ENCODE measurements at places on chromosomes 6 and 20.

GRCh38 chr6:47258724-47259347 is 50.9 kb downstream of the TNFRSF21 start:
- DNase-seq = no peak

- no peak for DNase-seq
These were observed 55.9 kb upstream of the ECI2 start for GRCh38 chr6:4191271-4191721.

DNA sequence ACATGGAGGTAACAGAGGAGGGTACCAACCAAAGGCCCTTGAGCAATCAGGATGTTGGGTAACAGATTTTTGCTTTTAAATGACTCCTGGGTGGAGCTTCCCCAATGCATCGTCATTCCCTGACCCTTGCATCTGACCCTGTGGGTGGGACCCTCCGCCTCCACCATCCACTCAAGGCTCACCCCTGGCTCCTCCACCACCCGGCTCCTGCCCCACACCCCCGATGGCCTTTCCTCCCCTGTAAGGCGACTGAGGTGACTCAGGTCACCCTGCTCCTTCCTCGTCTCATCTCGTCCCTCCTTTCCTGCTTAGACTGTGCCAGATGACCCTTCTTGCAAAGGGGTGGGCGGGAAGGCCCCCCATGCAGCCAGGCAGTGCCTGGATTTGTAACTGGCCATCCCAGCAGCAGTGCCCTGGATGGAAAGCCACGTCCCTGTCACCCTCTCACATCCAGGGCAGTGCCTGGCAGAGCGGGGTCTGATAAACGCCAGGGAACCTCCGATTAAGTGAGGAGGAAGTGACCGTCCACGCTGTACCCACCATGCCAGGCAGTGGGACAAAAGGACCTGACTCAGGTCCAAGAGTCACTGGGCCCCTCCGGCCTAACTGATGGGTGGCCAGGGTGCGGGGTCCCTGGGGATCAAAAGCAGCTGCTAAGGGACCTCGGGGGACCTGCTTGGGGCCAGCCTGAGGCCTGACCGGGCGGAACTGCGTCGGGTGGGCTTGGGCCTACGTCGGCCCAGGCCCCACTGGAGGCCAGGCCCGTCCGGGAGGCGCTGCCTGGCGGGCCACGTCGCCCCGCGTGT is 624 bp upstream of the NPEPL1 start:
- no peak for DNase-seq

DNA sequence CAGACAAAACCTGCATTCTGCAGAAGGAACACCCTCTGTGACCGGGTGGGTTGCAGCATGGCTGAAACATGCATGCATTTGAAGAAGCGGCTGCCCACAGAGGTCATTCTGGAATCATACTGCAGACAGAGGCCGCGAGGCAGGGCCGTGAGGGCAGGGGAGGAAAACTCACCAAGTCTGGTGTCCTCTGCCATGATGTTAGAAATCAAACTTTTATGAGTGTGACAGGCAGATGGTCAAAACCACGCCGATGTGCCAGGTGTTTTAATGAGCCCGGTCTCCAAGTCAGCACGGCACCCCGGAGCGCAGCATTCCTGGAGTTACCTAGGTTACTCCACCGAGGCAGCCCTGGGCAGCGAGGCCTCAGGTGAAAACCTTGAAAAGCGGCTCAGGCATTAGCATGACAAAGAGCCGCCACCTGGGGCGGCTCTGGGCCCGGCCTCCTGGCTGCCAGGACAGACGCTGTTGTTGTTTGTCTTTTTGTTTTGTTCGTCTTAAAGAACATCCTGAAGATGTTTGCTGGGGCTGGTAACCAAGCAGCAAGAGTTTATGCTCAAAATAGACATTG is 255.6 kb downstream of the ERMARD start:
- DNase-seq = no peak

DNA sequence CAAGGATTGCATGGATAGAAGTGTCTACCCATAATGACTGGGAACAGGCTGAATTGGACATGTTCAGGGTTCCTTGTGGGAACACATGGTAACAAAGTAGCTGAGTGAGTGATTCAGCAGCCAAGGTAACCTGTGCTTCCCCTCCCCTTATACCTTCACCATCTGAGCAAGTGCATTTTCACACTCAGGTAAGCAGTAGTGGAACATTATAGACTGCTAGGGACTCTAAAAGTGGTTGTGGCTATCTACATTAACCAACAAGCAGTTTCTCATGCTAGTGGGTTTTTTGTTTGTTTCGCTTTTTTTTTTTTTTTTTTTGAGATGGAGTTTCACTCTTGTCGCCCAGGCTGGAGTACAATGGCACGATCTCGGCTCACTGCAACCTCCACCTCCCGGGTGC is 41.4 kb downstream of the KIZ start:
- no peak for DNase-seq

- no peak for DNase-seq
These were observed 255.6 kb downstream of the PREX1 start for GRCh38 chr20:48571949-48572847.

DNA sequence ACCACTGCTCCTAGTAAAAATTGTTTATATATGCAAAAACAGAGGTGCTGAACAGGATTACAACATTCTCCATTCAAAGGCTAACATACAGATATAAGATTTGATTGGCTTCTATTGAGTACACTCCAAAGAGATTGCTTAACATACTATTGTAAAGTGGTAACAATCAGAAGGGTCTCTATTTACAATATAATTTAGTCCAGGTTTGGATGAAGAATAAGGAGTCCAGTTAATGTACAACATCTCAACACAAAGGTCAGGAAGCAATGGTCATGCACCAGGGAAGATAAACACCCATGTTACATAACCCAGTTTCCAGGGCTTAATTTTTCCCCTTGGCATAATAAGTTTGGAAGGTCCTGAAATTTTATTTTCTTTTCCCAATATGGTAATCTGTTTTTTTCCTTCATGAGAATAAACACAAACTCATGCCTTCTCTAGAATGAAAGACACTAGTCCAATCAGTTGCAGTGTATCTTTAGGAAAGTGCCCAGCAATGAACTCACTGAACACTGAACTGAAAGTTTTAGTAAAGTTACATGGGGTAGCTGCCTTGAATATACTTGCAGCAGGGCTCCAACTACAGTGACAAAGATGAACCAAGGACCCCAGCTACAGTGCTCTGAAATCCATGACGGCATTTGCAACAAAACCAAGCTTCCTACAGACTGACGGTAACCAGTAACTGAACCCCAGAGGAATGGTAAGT is 255.3 kb upstream of the GJE1 start:
- DNase-seq = no peak
